ENCODE measurements at places on chromosomes 3 and 15.
A peak's percentile ranks its signal among the peaks of the same experiment; 100 is the strongest.

- no peak for DNase-seq
Observed at GRCh38 chr15:84638103-84638502, 16.0 kb downstream of the WDR73 start.

GRCh38 chr3:535566-536416 lies 339.2 kb downstream of the CHL1 start:
- peak; percentile 0 for DNase-seq

DNA sequence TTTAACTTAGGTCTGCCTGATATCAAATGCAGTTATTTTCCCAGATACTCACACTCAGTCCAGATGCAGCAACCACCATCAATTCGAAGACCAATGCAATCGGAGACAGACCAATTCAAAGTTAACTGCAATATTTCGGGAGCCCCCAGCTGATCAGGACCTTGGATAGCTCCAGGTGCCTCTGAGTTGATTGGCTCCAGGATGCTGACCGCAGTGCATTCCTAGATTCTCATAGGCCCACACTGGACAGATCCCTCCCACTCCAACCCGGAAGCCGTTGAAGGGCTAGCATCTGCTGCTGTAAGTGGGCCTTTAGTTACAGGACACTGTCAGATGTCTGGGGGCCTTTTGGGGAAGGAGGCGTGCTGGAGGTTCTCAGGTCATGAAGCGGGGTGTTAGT lies 89.5 kb upstream of the ATP2B2 start:
- DNase-seq: peak; percentile 73

DNA sequence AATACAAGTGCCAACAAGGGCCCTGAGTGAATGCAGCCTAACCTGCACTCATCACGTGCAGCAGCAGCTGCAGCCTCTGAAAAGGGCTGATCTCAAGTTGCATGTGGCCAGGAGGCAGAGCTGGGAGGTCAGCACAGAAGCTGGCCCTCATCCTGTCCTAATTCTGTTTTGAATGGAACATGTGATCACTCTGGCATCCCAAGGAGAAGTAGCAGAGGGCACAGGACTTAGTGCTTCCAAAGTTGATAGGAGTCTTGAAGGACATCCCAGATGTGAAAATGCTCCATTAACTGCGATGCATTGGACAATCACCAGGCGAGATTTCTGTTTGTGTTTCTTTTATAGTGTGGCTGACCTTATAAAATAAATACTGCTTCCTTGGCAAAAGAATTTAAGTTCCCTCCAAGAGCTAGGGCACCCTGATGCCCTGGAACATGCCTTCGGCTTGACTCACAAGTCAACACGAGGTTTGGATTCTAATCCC lies 31.6 kb upstream of the STAG1 start:
- no peak for DNase-seq

- no peak for DNase-seq
Observed at GRCh38 chr15:28967066-28967465, 81.3 kb downstream of the APBA2 start.

DNA sequence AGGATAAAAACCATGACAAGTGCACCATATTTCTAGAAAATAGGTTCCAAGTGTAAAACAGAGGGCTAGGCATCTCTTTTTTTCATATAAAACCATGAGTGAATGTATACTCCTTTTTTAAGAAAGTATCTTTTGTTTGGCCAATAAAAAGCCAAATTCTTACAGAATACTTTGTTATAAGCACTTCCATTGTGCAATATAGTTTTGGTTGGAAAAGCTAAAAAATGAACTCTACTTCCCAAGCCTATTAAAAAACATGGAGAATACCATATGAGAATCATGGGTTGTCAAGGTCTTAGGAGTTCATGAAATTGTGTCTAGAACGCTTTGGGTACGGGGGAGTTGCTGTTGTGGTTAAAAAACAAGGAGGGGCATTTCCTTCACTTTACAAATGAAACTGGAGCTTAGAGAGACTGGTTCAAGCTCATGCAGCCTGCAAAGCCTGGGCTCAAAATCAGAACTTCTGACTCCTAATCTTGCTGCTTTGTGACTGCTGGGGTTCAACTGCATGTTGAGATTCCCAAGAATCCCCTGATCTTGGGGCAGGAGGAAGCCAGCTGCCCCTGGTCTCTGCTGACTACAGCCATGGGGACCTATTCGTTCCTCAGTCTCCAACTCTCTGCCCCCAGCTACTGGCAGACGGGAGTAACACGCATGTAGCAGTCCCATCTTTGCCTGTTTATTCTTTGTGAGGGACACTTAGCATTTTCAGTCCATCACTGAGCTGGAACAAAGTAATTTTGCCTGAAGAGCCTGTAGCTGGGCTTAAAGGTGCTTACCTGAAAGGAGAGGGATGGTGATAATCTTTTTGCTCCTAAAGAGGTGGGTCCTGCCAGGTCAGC lies 229.1 kb downstream of the CHST2 start:
- no peak for DNase-seq

All from Daoy (cell line).